ENCODE measurements at places on chromosomes 11 and 22.

DNA sequence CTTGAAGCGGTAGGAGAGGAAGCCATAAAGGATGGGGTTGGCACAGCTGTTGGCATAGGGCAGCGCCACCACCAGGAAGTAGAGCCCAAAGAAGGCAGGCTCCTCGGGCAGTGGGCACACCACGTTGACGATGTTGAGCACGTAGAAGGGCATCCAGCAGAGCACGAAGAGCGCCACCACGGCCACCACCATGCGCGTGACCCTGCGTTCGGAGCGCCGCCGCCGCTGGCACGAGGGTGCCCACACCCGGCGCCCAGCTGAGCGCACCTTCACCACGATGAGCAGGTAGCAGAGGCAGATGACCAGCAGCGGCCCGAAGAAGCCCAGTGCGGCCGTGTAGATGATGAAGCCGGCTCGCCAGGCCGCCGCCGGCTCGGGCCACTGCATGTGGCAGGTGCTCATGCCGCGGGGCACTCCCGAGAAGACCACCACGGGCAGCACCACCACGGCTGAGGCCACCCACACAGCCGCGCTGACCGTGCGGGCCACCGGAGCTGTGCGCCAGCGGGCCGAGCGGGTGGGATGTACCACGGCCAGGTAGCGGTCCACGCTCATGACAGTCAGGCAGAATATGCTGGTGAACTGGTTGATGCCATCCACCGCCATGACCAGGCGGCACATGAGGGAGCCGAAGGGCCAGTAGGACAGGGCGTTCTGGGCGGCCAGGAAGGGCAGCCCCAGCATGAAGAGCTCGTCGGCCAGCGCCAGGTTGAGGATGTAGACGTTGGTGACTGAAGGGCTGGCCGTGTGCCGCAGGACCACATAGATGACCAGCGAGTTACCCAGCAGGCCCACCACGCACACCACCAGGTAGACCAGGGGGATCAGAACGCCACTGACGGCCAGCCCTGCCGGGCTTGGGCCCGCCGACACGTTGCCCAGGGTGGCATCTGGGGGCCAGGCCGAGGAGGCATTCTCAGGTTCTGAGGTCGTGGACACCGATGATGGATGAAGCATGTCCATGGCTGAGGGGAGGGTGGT lies 5.1 kb downstream of the SSTR3 start:
- DNase-seq, result no peak

DNA sequence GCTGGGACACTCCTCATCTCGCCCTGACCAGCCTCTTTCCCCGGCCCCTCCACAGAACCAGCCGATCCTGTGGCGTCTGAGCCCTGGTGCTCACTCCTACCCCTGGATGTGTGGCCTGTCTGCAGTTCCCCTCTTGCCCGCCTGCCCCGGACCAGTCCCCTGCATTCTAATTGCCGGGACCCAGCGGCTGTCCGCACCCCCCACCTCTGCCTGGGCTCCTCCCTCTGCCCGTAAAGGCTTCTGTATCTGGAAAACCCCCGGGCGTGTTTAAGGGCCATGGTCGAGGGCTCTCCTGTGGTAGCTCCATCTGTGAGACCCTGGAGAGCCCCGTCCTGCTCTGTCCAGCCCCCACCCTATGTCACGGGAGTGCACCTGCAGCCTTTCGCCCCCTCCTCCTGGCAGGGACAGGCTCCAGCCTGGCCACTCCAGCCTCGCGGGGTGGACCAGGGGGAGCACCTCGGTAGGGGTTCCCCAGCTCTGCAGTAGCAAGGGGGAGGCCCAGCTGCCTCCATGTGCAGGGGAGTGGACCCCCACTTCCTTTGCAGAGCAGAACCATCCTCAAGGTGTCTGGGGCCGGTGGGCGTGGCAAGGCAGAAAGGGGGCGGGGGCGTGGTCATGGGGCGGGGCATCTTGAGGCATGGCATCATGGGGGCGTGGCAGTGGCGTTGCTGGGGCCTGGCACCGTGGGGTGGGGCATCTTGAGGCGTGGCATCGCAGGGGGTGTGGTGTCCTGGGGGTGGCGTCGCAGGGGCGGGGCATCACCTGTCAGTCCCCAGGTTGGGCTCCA lies 430.4 kb downstream of the TBC1D22A start:
- peak; percentile 7 for DNase-seq

DNA sequence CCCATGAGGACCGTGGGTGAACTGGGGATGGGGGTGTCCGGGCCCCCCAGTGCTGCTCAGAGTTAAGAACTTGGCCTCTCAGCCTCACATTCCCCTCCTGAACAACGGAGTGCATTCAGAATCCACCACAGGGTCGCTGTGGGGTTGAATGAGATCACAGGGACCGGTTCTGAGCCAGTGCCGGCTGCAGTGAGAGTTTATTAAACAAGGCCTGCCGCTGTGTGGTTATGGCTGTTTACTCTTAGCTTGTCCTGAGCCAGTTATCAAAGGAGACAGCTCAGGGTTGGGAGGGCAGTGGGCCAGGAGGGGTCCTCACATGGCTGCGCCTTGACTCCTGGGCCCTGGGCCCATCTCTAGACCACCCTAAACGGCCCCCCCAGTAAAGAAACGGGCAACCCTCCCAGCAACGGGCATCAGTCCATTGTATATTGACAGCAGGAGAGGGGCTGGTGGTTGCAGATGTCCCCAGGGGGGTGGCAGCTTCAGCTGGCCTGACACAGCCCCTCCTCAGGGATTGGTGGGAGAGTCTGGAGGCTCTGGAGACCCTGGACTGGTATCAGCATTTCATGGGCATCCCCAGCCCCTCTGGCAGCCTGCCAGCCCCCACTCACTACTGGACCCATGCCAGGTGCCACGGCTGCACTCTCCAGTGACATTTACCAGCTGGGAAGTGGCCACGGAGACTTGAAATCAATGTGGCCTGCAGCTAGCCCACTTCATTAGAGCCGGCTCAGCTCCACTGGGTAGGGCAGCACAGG lies 15.1 kb upstream of the CABP7 start:
- no peak for DNase-seq

DNA sequence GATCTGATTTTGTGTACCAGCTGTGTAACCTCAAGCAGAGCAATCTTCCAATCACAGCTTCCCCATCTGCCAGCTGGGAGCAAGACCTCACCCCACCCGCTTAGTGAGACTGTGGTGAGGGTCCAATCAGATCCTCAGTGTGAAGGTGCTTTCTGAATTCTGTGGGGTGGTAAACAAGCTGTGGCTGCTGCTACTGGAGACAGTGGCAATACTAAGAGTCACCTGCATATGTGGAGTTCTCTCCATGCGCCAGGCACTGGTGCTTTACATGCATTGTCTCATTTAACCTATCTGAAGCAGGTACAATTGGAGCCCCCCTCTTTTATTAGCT lies 50.4 kb downstream of the CWC15 start:
- DNase-seq, result no peak

GRCh38 chr11:111762981-111763643 lies 3.1 kb downstream of the PPP2R1B start:
- DNase-seq, result no peak

- DNase-seq, result no peak
Measured at GRCh38 chr22:42184852-42185251, 54.2 kb upstream of the CYP2D6 start.

DNA sequence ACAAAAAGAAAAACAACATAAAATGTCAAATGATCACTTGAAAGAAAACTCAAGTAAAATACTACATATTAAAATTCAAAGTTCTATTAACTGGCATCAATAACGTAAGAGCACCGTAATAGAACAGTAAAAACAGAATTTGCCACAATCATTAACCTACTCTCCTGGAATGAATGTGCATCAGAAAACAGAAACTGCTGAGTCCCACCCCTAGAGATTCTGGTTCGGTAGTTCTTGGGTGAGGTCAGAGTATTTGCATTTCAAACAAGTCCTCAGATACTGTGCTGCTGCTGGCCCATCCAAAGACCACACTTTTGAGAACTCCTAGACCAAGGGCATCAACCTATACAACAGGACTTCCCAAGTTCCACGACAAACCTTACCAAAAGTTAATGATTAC lies 23.5 kb downstream of the PITPNB start:
- DNase-seq, result no peak

DNA sequence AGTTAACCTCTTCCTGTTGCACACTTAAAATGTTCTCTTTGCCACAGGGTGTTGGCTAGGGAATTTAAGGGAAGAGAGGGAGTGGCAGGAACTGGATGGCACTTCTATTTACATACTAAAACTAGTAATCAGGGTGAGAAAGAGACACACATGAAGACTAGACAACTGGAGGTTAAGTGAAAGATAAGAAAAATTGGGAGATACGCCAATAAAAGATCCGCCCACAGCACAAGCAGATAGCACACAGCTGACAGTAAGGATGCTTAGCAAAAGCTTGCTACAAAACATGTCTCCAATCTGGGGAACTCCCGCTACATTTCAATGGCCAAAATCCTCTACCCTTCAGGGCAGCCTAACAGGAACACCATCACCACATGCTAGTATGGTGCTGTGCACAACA lies 12.8 kb downstream of the CPSF7 start:
- no peak for DNase-seq

DNA sequence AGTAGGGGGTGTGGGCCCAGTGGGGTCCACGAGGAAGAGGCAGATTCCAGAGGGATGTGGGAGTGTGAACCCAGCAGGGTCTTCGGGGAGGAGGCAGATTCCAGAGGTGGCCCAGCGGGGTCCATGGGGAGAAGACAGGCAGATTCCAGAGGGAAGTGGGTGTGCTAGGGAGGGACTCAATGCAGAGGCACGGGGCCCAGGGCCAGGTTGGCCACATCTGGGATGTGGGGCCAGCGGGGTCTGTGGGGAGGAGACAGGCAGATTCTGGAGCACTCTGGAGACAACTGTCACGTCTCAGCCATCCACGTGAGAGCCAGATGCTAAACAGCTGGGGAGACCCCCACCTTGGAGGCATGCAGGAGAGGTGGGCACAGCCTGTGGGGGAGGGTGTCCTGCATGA lies 582.6 kb downstream of the TBC1D22A start:
- DNase-seq, result no peak

- DNase-seq, result no peak
Measured at GRCh38 chr11:11668781-11669180, 47.0 kb upstream of the GALNT18 start.

GRCh38 chr11:65891219-65892136 lies 1.0 kb downstream of the CCDC85B start:
- DNase-seq, result peak; percentile 44

DNA sequence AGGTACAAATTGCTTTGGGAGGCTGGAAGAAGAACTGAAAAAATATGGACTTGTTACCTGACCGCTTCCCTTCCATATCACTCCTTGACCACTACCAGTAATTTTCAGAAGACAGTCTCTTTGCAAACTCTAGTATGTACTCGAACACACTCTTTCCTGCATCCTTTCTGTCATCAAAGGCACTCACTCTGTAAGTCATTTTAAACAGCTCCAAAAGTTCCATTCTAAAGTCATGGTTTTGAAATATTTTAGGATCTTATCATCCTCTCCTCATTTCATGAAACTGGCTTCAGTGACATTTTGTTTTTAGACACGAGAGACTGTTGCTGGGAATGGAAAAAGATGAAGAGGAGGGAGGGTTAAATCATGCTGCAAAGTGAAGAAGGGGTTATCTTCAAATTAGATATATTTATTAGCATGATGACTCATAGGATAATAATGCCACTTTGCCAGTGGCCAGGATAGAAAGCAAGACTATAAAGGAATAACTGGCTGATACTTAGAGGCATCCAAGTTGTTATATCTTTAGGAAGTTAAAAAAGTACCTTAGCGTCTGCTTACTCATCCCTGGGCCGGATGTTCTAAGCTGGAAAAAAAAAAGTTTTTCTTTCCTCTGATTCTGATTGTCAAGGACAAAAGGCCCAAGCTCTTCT lies 549.3 kb downstream of the METTL15 start:
- no peak for DNase-seq

GRCh38 chr11:19091366-19091765 lies 25.6 kb upstream of the ZDHHC13 start:
- no peak for DNase-seq

DNA sequence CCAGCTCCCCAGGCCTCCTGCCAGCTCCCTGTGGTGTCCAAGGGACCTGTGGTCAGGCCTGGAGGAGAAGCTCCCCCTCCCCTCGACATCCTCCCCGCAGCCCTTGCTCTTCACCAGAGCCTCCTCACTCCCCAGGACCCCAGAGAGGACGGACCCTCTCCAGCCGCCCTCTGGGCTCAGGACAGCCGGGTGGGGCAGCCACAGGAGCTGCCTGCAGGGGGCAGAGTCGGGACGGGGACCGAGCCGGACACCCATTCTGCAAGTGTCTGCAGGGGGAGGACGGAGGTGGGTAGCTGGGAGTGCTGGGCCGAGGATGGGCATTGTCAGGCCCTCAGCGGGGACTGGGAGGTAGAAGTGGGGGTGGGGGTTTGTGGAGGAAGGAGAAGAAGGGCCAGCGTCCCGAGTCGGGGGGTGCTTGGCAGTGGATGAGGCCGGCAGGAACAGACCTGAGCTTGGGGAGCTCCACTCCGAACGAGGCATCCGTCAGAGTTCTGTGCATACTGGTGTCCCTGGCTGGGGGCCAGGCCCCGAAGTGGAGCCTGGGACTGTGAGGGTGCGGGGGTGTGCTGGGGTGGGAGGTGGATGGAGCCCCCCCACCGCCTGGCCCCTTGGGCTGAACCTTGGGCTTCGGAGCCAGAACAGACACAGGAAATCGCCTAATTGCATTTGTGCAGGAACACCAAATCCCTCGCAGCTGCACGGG lies 15.2 kb downstream of the PRR33 start:
- DNase-seq, result no peak

GRCh38 chr11:72939031-72939430 lies 124.8 kb downstream of the ATG16L2 start:
- DNase-seq, result no peak

- DNase-seq, result no peak
Measured at GRCh38 chr11:67010296-67010905, 12.5 kb upstream of the SYT12 start.

GRCh38 chr22:39908737-39909136 lies 7.9 kb downstream of the GRAP2 start:
- DNase-seq, result no peak

DNA sequence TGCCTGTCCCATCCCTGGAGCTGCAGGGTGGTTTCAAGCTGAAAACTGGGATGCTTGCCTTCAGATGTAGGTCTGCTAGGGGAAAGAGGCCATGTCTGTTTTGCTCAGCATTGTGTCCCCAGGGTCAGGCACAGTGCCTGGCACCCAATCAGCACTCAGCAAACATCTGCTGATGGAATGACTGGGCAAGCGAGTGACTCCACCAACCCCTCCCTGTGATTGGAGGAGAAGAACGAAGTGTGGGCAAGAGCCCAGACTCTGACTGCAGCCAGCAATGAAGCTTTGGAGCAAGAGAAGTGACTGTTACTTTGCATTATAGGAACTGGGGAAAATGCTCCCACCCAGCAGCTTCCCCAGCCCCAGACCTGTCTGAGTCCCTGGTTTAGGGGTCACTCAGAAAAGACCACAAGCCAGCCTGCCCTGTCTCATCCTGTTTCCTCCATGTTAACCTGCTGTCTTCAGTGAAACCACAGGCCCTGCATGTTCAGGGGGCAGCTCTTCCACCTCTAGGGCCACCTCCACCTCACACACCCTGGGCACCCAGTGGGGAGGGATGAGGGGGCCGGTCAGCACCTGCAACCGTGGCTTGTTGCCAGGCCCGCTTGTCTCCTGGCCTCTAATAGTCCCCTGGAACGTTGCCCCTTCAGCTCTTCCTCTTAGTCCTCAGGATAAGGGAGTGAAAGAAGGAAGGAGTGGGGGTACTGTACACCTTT lies 147.4 kb downstream of the TRIM29 start:
- DNase-seq, result no peak

GRCh38 chr11:68146704-68147474 lies 25.7 kb upstream of the CHKA start:
- DNase-seq, result no peak

- DNase-seq, result no peak
Measured at GRCh38 chr11:69351460-69351859, 57.5 kb downstream of the MYEOV start.
